ENCODE measurements at places on chromosomes 1 and 21. TPM values are rescaled to one million over a fixed set of nuclear protein-coding genes. Genes with fewer than 3 reads are reported as not detected.

DNA sequence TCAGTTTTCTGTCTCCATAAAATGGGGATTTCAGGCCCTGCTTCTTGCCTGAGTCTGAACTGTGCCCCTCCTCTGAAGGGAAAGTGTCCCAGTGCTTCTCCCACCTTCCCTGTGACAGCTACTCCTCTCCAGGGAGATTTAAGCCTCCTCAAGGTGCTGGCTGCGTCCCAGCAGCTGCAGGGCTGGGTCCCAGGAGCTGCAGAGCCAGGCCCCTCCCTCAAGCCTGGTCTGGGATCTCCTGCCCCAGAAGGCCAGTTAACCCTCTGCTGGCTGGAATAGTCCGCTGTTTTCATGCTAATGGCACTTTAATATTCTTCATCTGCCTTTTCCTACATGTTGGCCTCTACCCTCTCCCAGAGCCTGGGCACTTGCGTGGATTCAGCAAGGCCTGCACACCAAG, 99.0 kb downstream of the PLXNA2 start:
- H3K4me1 ChIP-seq = peaks cover 19% of the 10 kb centered on the region
- H3K27me3 ChIP-seq = no peaks in the 10 kb centered on the region
- no peak overlapping the region for H3K27ac ChIP-seq

The TTC34 gene
- 0.76 TPM for total RNA-seq

The ADGRL4 gene
- 4.2 TPM for total RNA-seq

DNA sequence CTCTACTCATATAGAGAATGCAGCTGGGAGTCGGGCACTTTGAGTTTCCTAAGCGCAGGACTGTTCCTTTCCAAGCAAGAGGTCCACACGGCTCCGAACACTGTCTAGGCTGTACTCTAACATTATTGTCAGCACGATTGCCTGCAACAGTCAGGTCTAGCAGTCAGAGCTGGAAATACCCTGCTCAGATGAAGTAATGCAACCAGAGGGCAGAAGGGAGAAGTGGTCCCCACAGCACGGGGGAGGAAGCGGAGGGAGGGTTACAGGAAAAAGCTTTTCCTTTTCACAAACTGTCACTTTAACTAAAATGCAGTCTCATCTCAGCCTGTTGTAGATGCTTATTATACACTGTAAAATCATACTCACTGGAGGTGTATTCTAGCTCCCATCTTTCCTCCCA, 98.9 kb upstream of the SLC44A3 start:
- DNase-seq = no peak
- no peaks in the 10 kb centered on the region for H3K36me3 ChIP-seq
- no peaks in the 10 kb centered on the region for H3K27me3 ChIP-seq
- no peak overlapping the region for H3K4me3 ChIP-seq

DNA sequence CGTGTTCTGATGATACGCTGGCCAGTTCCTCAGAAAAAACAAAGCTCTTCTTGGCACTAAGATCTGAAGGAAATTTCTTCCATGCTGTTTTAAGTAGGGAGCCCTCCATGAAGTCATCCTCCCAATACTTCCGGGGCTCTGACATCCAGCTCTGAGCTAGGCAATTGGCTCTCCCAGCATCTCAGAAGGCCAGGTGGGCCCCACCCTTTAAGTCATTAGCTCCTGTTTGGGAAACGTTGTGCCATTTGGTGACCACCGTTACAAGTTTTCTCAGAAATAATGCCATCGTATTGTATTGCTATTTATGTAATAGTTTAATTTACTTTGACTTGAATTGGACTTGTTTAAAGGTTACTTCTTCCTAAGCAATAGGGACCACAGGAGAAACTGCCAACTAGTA, 130.3 kb upstream of the EDN2 start:
- H3K27me3 ChIP-seq = no peaks in the 10 kb centered on the region
- H3K4me1 ChIP-seq = peaks cover 36% of the 10 kb centered on the region
- no peaks in the 10 kb centered on the region for H3K36me3 ChIP-seq
- DNase-seq = no peak

The RGS16 gene
- total RNA-seq = 6.4 TPM

The OLFM3 gene
- not detected for total RNA-seq

DNA sequence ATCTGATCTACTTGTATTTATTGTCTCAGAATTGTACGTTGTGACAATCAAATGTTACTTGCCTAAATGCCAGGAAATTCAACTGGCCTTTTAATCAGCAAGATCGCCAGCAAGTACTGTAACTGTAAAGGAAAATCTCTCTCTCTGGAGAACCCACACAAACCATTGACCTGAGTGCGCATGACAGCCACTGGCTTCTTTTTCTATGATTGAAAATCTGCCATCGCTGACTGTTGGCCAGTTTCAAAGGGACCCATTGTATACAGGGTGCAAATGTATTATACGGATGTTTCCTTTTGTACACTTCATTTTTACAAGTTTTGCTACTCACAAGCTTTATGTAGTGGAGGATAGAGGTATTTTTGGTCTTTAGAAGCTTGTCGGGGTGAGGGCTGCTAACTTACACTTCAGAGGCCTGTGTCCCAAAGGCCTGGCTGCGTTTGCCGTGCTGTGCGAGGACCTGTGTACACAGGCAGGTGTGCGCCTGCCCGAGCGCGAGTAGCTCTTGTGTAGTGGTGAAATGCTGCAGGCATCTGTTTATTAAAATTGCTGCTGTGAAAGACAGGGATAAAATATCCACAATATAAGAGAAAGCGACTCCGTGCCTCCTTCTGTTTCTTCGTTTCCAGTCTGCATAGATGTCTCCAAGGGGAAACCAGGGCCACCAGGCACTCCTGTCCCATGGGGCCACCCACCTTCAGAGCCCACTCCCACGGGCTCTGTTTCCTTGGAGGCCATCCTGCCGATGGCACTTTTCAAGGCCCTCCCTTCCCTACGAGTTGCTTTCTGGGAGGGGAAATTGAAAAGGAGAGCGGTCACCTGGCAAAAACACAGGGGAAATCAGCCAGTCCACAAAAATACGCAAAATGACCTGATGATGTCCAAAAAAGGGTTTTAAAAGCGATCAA, 25.3 kb upstream of the TRAPPC10 start:
- H3K27me3 ChIP-seq = no peaks in the 10 kb centered on the region
- no peak overlapping the region for H3K27ac ChIP-seq
- no peaks in the 10 kb centered on the region for H3K4me1 ChIP-seq
- DNase-seq = no peak
- peaks cover 3% of the 10 kb centered on the region for H3K36me3 ChIP-seq
- H3K4me3 ChIP-seq = no peak overlapping the region

- H3K27ac ChIP-seq = no peak overlapping the region
- H3K27me3 ChIP-seq = no peaks in the 10 kb centered on the region
- no peaks in the 10 kb centered on the region for H3K36me3 ChIP-seq
- no peak overlapping the region for H3K4me3 ChIP-seq
- no peak for DNase-seq
Measured at GRCh38 chr21:28159396-28159795, 833.3 kb downstream of the LTN1 start.

- H3K4me3 ChIP-seq = no peak overlapping the region
- no peak overlapping the region for H3K27ac ChIP-seq
- no peaks in the 10 kb centered on the region for H3K4me1 ChIP-seq
- peaks cover 16% of the 10 kb centered on the region for H3K27me3 ChIP-seq
Measured at GRCh38 chr1:28812669-28813468, 899 bp downstream of the OPRD1 start.

DNA sequence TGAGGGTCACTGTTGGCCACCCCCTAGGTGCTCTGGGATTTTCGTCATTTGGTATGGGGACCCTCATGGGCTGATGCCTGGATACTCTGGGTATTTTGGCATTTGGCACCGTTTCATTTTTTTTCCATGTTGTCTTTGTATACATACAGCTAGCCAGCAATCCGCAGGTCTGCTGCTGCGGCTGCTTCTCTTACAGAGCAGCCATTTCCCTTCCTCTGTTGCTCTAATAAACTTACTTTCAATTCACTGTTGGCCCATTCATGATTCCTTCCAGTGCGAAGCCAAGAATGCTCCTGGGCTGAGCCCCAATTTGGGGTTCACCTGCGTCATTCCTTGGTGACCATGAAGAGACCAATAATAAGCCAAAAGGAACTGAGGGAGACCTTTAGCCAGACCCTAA, 21.5 kb downstream of the GON4L start:
- no peak overlapping the region for H3K27ac ChIP-seq
- H3K36me3 ChIP-seq = no peaks in the 10 kb centered on the region
- H3K4me3 ChIP-seq = no peak overlapping the region
- H3K27me3 ChIP-seq = no peaks in the 10 kb centered on the region
- no peak for DNase-seq

DNA sequence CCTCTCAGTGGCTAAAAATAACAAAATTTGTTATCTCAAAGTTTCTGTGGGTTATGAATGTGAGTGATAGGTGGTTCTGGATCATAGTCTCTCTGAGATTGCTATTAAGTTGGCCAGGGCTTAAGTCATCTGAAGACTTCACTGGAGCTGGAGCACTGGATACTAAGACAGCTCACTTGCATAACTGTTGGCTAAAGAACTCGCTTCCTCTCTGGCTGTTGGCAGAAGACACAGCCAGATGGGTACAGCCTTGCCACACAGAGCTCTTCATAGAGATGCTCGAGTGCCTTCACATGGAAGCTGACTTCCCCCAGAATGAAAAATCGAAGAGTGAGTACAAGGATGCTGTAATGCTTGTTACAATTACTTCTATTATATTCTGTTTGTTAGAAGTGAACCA, 333.8 kb downstream of the ZP4 start:
- no peaks in the 10 kb centered on the region for H3K4me1 ChIP-seq
- no peak overlapping the region for H3K27ac ChIP-seq
- DNase-seq = no peak
- no peaks in the 10 kb centered on the region for H3K36me3 ChIP-seq

GRCh38 chr1:28371010-28371377, 1.5 kb downstream of the PHACTR4 start:
- no peaks in the 10 kb centered on the region for H3K36me3 ChIP-seq
- no peak overlapping the region for H3K27ac ChIP-seq
- no peak for DNase-seq
- H3K4me3 ChIP-seq = peak overlapping the region; percentile 88
- H3K27me3 ChIP-seq = no peaks in the 10 kb centered on the region
- peaks cover 17% of the 10 kb centered on the region for H3K4me1 ChIP-seq

DNA sequence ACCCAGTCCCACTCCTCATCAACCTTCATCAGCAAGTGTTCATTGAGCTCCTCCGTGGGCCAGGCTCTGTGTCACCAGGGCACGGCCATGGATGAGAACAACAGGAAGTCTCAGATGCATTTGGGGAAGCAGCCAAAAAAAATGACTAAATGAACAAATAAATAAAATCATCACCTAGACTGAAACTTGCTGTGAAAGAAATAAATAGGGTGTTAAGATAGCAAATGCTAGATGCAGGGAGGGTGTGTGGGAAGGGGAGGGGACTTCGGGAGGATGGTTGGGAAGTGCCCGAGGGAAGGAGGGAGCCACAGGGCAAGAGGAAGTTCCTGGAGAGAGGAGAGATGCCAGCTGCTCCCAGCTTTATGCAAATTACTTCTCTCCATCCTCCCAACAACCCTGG, 696.7 kb downstream of the PTPRU start:
- H3K4me3 ChIP-seq = no peak overlapping the region
- H3K27me3 ChIP-seq = no peaks in the 10 kb centered on the region
- H3K27ac ChIP-seq = no peak overlapping the region
- H3K36me3 ChIP-seq = no peaks in the 10 kb centered on the region
- no peak for DNase-seq
- no peaks in the 10 kb centered on the region for H3K4me1 ChIP-seq

DNA sequence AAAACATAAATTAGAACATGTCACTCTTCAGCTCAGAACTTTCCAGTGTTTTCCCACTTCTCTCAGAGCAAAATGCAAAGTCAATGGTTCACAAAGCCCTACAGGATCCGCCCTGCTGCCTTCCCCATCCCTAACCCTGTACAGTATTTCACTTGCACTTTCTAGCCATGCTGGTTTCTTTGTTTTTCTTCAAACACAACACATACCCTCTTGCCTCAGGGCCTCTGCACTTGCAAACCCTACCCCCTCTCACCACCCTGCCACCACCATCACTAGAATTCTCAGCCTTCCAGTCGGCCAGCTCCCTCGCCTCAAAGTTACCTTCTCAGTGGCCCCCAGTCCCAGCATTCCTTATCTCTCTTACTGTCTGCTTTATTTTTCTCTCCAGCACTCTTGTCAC, 17.6 kb downstream of the TEX35 start:
- H3K4me3 ChIP-seq = no peak overlapping the region
- H3K36me3 ChIP-seq = no peaks in the 10 kb centered on the region
- H3K4me1 ChIP-seq = peaks cover 9% of the 10 kb centered on the region
- no peak overlapping the region for H3K27ac ChIP-seq
- no peak for DNase-seq

DNA sequence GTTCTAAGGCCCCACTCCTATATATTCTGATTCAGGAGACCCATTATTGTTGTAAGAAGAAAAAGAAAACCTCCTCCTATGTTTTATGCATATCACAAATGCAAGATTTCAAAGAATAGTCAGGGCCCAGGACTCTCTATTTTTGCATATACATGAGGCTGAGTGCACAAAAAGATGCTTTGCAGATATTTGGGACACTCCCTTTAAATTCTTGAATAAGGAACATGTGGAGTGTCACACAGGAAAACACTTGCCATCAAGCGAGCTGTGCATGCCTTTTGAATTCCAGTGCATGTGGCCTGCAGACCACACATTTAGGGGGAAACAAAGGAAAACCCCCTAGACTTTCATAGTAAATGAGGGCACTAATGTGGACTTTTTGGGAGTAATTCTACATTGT, 5.6 kb downstream of the MAP3K7CL start:
- H3K27ac ChIP-seq = no peak overlapping the region
- no peaks in the 10 kb centered on the region for H3K36me3 ChIP-seq
- no peak for DNase-seq
- no peaks in the 10 kb centered on the region for H3K27me3 ChIP-seq
- no peaks in the 10 kb centered on the region for H3K4me1 ChIP-seq

The FCGR3B gene
- 14.1 TPM for total RNA-seq

The OR2T2 gene
- not detected for total RNA-seq

DNA sequence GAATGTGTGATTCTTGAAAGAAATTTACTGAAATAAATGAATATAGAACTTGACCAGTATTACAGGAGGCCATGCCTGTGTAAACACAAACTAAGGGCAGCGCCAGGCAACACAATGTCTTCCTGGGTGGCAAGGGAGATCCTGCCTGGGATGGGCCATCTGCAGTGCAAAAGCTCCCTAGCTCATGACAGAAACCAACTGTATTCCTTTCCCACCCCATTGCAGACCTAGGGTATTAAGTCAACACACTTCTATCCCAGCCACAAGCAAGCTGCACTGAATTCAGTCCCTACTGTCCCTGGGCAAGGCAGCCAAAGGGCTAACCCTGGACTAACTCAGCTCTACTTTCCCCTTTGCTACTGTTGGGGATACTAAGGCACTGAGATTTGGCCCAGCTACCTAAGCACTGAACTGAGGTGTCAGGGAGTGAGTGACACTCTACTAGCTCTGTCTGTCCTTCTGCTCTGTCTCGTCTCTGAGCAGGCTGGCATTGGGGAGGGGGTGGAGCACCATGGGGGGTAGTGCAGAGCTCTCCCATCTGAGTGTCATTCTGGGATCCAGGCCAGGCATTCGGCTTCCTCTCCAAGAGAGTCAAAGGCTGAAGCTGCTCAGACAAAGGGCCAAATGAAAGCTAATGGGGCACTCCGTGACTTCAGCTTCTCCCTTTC, 2.5 kb downstream of the INKA2 start:
- no peak overlapping the region for H3K27ac ChIP-seq
- H3K27me3 ChIP-seq = no peaks in the 10 kb centered on the region
- DNase-seq = no peak
- no peaks in the 10 kb centered on the region for H3K36me3 ChIP-seq
- peaks cover 59% of the 10 kb centered on the region for H3K4me1 ChIP-seq
- H3K4me3 ChIP-seq = peak overlapping the region; percentile 46
